ENCODE measurements at places on chromosomes 5 and 9.

DNA sequence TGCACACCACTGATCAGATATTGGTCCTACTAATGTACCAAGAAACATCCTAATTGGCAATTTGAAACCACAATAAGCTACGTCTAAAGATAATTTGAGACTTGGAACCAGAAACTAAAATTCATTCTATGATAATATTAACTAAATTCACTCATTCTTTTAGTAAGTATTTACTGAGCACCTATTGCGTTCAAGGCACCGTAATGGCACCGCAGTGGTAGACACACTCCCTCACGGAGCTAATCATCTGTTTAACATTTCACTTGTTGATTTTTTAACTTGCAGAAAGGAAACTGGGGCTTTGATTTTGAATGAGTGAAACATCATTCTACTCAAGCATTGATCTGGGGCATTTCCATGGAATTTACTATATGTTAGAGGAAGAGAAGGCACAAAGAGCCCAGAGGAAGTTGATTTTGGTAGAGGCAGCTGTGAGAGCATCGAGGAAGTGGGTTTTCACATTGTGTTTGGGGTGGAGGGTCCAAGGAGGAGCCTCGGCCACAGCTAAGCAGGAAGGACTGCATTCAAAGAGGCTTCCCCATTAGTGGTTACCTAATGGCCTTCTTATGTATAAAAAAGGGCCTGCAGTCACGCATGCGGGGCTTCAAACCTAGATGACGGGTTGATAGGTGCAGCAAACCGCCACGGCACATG is 7.1 kb downstream of the RAPGEF1 start:
- no peak for DNase-seq

DNA sequence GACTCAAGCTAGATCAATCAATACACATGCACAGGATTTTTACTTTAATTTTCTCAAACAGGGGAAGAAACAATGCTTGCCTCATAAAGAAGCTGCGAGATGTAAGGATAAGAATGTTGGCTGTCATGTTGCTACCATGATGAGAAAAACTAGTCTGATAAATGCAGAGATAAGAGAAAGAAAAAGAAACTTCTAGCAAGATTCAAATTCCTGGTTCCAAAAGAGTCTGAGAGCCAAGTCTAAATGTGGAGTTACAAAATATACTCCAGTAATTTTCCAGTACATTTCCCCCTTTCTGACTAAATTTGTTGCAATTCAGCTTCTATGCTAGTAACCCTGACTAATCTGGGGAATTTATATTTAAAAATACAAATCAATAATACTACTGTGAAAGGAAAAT is 10.4 kb upstream of the ANXA1 start:
- no peak for DNase-seq

GRCh38 chr9:77606526-77606925 is 41.6 kb downstream of the GNA14 start:
- DNase-seq, result no peak

- DNase-seq, result no peak
Measured at GRCh38 chr5:40481241-40481640, 198.5 kb upstream of the PTGER4 start.

- no peak for DNase-seq
Measured at GRCh38 chr5:169011009-169011408, 289.9 kb downstream of the SLIT3 start.

GRCh38 chr5:56656846-56657726 is 158.3 kb upstream of the MAP3K1 start:
- DNase-seq, result no peak

DNA sequence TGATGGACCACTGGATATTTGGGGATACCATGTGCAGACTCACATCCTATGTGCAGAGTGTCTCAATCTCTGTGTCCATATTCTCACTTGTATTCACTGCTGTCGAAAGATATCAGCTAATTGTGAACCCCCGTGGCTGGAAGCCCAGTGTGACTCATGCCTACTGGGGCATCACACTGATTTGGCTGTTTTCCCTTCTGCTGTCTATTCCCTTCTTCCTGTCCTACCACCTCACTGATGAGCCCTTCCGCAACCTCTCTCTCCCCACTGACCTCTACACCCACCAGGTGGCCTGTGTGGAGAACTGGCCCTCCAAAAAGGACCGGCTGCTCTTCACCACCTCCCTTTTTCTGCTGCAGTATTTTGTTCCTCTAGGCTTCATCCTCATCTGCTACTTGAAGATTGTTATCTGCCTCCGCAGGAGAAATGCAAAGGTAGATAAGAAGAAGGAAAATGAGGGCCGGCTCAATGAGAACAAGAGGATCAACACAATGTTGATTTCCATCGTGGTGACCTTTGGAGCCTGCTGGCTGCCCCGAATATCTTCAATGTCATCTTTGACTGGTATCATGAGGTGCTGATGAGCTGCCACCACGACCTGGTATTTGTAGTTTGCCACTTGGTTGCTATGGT is 54.5 kb upstream of the HNRNPA0 start:
- peak; percentile 13 for DNase-seq

DNA sequence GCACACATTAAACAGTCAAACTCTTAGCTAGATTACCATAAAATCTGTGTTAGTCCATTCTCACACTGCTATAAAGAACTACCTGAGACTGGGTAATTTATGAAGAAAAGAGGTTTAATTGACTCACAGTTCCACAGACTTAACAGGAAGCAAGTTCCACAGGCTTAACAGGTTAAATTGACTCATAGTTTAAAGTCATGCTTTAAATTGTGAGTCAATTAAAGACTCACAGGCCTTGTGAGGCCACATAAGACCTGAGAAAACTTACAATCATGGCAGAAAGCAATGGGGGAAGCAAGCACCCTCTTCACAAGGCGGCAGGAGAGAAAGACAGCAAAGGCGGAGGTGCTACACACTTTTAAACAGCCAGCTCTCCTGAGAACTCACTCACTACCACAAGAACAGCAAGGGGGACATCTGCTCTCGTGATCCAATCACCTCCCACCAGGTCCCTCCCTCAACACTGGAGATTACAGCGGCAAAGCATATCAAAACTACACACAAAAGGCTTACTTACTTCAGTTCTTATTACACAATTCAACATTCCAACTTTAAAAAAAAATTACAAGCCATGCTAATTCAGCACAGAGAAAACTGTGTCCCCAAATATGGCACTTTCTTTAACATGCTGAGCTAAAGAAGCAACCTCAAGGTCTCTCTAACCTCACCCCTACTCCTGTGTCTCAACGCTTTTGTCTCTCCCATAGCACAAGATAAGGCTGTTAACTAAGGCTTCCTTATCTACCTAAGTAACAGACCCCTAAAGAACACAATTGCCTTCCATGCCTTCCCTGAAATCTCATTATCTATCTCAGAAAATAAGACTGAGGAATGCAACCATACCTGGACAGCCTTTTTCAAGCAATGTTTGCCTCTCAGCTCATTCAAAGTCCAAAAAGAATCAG is 805.1 kb downstream of the NR2F1-AS1 start:
- no peak for DNase-seq

DNA sequence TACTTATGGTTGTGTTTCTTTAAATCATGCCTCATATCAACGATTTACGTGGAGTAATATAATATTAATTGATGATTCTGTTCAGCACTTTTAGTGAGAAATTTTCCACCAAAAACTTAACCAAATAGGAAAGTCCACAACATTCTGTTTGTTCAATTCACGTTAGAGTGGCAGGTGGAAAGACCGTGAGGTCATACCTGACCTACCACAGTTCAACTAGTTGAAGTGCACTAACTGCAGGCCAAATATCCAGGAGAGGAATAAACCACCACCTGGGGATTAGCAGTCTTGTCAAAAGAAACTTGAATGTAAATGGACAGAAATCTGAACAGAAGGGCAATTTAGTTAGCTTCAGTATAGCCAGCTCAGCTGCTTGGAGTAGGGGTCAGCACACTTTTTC is 577.7 kb downstream of the KIF4B start:
- no peak for DNase-seq

- no peak for DNase-seq
Measured at GRCh38 chr9:136687721-136688223, 515 bp upstream of the AGPAT2 start.

GRCh38 chr5:27010646-27011045 is 27.7 kb downstream of the CDH9 start:
- no peak for DNase-seq

DNA sequence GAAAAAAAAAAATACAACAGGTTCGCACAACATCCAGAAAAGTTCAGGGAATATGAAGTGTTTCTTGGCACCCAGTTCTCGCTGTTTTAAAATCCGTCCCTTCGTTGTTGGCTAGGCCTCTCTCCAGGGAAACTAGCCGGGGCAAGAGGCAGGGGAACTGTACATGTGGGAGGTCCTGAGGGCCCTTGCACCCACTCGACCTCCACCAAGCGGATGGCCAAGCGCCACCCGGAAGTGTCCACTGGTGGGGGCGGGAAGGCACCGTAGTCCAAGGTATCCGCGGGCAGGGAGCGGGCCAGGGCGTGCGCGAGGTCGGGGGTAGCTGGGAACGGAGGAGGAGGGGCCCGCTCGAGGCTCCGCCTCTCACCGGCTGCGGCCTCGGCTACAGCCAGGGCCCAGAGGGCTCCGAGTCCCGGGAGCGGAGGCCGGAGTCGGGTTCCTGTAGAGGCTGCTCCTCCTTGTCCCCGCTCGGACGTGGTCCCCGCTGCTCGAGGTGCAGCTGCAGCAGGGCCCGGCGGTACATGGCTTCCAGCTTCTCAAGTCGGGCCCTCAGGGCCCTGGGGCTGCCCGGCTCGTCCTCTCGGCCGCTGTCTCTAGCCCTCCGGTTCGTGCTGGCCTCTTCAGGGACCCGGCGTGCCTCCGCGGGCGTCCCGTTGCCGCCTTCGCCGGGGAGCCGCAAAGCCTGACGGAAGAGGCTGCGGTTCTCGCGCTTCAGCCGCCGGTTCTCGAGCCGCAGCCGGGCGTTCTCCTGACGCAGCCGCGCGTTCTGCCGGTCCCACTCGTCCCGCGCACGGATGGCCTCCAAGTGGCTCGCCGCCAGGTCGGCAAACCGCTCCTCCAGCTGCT is 720 bp downstream of the TUSC1 start:
- DNase-seq, result peak; percentile 62

DNA sequence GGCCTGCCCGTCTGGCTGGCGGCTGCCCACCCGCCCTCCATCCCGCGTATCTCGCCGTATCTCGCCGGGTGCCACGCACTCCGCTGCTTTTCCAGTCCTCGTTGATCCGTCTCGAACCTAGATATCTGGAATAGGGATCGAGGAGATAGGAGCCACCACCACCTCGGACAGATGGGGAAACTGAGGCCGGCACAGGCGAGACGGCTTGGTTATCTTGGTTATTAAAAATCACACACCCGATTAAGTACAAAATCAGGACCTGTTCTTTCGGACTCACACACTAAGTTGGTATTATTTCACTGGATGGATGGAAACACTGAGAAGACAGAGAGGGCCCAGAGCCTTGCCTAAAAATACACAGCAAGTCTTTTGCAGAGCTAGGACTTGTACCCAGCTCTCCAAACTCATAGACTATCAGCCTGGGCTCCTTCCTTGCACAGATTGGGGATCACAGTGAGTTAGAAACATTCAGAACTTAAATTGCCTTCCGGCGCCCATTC is 678 bp downstream of the SLC26A2 start:
- DNase-seq, result no peak

DNA sequence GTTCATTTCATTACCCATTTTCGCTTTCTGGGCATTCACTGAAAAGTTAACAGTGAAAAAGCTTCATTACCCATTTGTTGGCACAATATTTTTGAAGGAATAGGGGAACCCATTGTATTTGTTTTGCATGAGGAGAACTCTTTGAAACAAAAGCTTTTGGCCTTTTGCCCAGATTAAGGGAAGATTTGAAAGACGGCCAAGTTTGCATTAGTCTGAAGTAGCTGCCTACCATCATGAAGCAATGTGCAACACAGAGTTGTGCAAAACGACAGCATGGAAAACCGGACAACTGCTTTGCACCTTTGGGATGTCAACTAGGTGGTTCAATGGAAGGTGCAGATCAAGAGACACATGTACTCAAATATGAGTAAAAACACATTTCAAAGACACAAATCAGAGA is 84.9 kb downstream of the TRPM3 start:
- DNase-seq, result no peak

DNA sequence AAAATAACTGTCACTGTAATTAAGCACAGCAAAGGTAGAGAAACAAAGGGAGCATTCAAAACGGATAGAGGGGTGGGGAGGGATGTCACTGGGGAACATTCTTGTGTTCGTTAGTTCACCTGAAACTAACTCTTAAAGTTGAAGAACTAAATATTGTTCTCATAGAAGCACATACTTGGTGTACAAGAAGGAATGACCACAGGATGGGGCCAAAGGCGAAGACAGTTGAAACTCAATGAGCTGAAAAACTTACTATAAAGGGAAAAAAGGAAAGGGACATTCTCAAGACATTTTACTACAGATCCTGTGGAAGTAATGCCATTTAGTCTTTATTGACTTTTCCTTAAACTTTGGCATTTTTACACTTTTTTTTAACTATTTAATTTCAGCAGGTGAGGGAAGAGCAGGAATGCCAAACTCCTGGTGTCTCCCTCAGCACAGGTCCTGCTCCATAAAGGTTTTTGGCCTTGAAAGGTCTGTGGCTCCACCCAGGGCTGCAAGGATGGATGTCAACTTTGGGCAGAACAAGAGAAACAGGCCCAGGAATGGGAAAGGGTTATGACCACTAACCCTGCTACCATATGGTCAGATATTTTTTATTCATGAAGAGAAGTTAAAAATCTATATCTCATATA is 197.6 kb upstream of the RASA1 start:
- DNase-seq, result peak; percentile 18

DNA sequence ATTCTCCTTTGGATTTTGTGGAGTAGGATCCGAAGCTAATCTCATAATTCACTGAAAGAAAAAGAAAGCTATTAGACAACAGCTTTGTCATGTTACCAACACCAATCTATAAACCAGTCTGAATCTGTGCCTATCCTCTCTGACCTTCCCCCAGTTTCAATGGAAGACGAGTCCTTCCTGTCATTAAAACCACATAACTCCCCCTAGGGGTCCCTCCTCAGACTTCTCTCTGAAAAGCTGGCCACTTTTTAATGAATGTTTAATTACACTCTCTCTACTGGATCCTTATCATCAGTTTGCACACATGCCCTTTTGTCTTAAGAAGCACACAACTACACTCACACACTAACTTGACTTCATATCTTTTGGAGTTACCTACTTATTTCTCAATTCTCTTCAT is 98.0 kb upstream of the TSLP start:
- no peak for DNase-seq

DNA sequence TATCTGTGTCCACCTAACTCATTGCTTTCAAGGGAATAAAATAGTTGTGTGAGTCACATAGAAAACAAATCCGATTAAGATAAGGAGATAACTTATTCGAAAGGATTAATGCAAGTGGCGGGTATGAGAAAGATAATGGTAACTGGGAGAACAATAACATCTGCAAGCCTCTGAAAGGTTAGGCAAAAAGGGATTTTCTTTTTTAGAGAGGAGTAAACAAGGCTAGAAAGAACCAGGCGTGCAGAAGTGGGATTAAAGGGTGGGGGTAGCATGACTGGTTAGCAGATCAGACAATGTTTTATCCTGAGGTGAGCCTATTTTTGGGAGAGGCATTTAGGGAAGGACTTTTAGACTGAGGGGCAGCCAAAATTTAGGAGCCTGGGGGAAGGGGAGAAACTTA is 34.7 kb upstream of the JMY start:
- DNase-seq, result no peak

- DNase-seq, result no peak
Measured at GRCh38 chr9:126614455-126615244, 922 bp downstream of the LMX1B start.

- no peak for DNase-seq
Measured at GRCh38 chr5:137058089-137058488, 441.0 kb downstream of the SPOCK1 start.

Data from erythroblast (primary cell).